ENCODE measurements at places on chromosomes 12 and 14.

DNA sequence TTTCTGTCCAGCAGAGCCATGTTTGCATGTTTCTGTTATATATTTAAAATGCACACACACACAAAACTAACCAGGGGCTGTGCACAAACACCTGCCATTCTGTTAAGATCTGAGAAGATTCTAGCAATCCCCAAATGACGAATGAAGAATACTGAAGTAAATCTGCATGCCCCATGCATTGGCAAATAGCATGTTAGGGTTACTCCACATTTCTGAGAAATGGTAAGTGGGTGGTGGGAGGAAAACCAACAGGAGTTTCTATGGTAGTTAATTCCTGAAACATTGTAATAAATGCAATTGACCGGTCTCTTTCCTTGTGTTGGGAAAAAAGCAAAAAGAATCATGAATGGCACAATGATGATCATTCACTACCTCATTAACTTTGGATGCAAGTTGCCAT is 318.0 kb downstream of the BCAT1 start:
- DNase-seq: no peak

GRCh38 chr12:116642106-116642505 is 82.9 kb downstream of the MAP1LC3B2 start:
- no peak for DNase-seq

- DNase-seq: no peak
Measured at GRCh38 chr12:38152816-38153736, 163.5 kb upstream of the ALG10B start.

DNA sequence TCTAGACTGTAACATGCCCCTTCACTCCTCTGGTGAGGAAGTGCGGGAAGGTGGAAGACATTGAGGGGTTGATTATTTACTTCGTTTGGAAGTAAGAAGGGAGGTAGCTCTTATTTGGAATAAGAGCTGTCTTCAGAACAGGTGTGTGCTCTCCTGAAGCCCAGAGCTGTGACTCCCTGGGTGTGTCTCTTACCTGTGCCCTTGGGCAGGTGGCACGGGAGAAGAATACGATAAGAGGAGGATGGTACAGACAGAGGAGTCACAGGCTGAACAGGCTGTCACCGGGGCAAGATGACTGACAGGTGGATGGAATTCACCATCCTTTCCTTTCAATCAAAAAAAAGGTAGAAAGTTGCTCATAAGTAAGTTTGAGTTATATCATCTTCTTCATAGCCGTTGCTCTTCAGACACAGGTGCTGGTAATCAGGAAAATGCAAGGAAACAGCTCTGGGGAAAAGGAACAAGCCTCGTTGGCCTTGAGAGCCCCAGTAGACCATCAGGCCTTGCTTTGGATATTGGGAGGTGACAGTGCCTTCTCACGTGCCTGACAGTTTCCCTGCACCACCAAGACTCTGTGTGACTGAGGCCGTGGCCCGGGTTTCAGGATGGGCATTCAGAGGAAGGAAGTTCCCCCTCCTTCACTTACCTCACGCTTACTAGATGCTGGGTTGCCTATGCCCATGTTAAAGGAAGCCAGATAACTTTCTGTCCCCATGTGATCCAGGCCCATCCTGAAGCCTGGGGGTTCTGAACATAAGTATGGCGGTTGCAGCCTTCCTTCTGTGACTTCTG is 120.4 kb downstream of the ETV6 start:
- DNase-seq: no peak

DNA sequence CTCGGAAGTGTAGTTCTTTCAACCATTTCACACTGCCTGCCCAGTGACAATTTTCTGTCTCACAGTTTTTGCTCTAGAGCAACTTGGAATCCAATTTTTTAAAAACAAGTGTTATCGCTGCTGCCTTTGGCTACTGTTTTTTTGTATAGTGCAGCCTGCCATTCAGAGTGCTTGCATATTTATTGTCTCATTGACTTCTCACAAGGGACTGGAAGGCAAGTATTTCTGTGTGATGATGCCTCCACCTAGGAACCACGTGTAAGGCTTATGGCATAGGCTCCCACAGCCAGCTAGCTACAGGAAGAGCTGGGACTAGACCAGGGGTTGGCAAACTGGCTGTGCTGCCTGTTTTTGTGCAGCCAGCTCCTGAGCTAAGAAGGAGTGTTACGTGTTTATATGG is 903 bp downstream of the PARPBP start:
- peak; percentile 5 for DNase-seq

GRCh38 chr12:38872156-38872555 is 33.2 kb downstream of the CPNE8 start:
- no peak for DNase-seq

DNA sequence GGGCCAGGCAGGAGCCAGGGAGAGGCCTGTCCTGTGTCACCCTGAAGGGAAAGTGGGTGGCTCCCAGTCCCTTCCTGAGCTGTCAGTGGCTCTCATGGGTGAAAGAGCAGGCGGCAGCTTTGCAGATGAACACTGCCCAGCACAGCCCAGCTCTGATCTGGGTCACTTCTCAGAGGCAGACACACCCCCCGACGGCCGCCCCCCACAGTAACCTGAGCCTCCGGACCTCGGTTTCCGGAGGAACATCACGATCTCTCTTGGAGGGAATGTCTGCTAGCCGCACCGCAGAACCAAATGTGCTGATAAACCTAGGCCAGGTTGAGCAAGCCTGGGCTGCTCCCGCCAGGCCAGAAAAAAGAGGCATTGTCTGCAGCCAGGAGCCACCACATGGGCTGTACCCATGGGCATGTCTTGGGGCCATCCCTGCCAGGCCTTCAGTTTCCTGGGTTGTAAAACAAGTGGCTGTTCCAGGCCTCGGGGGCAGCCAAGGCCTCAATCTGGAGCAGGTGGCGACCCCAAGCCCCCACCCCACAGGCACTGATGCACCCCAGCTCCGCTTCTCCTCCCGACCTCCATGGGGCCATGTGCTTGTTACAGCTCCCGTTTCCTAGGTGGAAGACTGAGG is 57.6 kb downstream of the NCOR2 start:
- DNase-seq: peak; percentile 95

DNA sequence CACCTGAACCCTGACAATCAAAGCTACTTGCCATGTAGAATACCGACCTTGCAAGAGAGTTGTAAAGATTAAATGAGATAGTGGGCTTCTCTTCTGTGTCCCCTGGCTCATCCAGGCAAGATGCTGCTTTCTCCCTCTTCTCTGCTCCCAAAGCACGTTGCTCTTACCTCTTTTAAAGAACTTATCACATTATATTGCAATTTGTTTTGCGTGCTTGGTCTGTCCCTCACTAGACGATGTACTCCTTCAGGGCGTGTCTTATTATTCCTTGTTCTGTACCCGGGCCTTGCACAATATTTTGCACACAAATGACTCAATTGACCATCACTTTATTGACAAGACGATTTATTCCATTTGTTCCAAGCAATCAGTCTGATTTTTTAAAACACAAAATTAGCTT is 3.3 kb downstream of the DCN start:
- DNase-seq: peak; percentile 44

- no peak for DNase-seq
Measured at GRCh38 chr14:67569651-67570290, 30.3 kb downstream of the PIGH start.

DNA sequence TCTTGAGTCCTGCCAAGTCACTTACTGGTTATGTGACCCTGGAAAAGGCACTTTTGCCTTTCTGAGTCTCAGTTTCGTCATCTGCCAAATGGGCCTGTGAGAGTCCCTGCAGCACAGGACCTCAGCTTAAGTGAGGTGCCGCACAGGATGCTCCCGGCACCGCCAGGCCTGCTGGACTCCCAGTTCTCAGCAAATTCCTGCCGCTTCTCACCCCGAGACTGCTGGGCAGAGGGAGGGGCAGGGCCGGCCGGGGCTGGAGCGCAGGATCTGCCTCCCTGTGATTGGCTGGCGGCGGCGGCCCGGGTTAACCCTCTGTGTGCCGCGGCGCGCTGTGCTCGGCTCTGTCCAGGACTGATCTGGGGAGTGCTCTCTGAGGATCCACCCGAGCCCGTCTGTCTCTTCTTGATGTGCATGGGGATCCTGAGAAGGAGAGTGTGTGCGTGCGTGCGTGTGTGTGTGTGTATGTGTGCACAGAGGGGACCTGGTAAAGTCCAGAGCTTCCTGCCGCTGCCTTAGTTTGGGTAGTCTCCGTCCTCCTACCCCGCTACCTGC is 8.6 kb downstream of the SETD1B start:
- DNase-seq: peak; percentile 40

GRCh38 chr12:132561427-132562156 is 48.8 kb downstream of the LRCOL1 start:
- no peak for DNase-seq

DNA sequence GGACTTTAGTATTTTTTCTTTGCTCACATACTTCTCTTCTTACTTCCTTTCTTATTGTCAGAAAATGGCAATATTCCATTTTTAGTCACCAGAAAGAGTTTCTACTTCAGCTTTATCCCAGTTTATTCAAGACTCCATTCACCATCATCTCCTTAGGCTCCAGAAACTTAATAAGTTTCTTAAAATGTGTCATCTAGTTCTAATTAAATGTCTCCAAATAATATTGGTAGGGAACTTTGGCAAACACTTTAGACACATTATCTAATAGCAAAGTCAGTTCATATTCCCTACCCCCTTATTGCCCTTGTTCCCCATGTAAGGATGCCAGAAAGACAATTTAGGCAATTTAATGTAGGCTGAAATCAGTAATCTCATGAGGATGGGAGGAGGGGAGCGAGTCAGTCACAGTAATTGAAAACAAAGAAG is 15.1 kb downstream of the EPYC start:
- no peak for DNase-seq

- DNase-seq: peak; percentile 41
Measured at GRCh38 chr12:728781-729180, 23.6 kb upstream of the WNK1 start.

- DNase-seq: no peak
Measured at GRCh38 chr12:123713398-123713797, 1.2 kb downstream of the ATP6V0A2 start.

GRCh38 chr14:48536318-48536717 is 860.9 kb upstream of the MDGA2 start:
- no peak for DNase-seq

GRCh38 chr12:61367281-61367785 is 892.9 kb upstream of the USP15 start:
- no peak for DNase-seq
